ENCODE measurements at places on chromosomes 2 and 18.

DNA sequence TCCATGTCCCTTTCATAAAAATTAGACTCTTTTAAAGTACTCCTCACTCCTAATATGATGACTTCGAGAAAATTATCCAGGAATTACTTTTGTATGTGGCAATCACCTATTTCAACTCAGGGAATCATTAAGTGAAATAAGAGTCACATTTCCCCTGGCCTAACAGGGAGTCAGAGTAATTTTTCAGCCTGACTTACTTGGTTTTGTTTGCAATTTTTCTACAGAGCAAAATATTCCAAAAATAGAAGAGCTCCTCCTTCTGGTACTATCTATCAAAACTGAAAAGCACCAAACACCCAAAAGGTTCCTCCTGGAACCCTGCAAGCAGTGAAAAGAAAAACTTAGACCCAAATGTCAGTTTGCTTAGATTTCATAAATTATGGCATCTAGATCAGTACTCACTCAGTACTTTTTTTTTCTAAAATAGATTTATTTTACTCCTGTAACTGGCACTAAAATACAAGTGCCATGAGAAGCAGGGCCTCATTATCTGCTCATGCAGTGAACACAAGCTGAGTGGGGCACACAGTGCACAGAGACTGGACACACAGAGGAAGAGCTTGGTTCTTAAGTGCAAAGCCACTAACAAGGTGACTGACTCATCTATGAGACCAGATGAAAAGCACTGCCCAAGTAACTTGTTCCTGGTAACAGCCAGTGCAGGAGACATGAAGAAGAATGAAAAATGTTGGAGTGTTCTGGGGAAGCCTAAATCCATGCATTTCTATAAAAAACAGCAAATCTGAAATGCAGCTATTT lies 28.7 kb downstream of the ACAA2 start:
- DNase-seq = no peak

- DNase-seq = no peak
Measured at GRCh38 chr2:130964931-130965330, 128.2 kb downstream of the ARHGEF4 start.

DNA sequence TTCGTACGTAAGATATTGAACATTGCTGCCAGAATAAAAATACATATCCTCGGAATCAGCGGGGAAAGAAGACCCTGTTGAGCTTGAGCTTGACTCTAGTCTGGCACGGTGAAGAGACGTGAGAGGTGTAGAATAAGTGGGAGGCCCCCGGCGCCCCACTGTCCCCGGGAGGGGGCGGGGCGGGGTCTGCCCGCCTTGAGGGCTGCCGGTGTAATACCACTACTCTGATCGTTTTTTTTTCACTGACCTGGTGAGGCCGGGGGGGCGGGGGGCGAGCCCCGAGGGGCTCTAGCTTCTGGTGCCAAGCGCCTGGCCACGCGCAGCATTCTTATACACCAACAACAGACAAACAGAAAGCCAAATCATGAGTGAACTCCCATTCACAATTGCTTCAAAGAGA lies 324.0 kb upstream of the REG3G start:
- no peak for DNase-seq

GRCh38 chr2:170264865-170265264 lies 86.9 kb downstream of the MYO3B start:
- DNase-seq = no peak

DNA sequence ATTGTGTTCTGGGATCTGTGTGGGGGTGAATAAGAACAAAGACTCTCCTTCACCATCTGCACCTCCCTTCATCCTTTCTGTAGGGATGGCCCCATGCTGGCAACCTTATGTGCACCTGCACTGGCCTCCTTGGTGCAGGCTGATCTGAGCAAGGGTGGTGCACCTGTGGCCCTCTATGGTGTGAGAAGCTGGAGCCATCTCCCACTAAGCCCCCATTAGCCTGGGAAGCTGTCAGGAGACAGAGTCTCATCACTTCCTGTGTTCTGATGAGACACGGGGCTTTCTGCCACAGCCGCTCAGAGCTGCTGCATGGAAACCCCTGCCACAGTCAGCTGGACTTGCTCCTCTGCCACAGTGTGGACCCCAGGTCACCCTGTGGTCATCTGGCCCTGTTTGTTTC lies 565.3 kb upstream of the SALL3 start:
- no peak for DNase-seq

GRCh38 chr18:41879256-41879655 lies 75.8 kb upstream of the PIK3C3 start:
- no peak for DNase-seq

GRCh38 chr18:8969639-8970390 lies 132.7 kb upstream of the NDUFV2 start:
- no peak for DNase-seq

GRCh38 chr2:43774617-43775016 lies 778 bp downstream of the DYNC2LI1 start:
- DNase-seq = no peak

GRCh38 chr2:9278439-9278838 lies 71.8 kb downstream of the ASAP2 start:
- DNase-seq = no peak

- DNase-seq = peak; percentile 49
Measured at GRCh38 chr2:185433824-185434223, 304.8 kb upstream of the FSIP2 start.

DNA sequence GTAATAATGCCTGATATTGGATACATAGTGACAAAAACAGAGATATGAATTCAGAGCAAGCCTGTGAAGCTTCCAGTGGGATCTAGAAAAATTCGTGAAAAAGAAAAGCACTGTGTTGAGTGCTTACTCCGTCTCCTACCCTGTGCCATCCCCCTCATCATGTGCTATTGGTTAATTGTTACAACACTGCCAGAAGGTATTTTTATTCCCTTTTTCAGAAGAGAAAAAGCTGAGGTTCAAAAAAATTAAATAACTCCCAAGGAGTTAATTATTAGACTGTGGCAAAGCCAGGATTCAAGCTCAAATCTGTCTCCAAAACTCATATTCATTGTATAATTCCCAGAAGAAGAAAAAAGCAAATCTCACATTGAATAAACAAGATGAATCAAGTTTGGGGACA lies 735.5 kb upstream of the ACVR2A start:
- DNase-seq = no peak

DNA sequence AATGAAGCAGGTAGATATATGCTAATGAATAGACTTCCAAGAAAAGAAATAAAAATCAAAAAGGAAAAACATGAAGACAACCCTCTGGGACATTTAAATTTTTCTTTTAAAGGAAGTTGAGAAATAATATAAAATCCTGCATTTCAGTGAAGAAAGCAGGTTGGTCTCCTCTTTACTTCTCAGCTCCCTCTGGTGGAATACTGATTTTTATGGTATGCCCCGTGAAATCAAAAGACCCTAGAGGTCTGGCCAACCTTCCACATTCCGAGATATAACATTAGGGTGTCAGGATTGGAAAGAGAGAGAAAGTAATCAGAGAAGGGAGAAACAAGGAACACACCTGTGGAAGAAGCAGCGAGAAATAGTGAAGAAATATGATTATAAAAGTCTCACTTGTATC lies 72.7 kb downstream of the DNER start:
- DNase-seq = no peak

DNA sequence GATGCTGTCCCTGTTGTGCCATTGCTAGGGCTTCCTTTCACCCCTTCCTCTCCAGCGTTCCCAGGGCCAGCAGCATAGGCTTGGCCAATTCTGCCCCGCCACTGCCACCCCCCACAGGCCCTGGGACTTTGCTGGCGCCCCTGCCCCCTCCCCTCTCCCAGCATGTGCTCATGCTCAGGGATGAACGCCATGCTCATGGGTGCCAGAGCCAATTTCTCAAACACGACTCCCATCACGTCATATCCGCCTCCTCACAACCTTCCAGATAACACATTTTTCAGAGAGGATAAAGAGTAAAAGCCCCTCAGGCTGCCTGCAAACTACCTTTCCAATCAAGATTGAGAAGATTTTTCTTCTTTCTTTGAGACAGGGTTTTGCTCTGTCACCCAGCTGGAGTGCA lies 48.6 kb downstream of the DNMT3A start:
- no peak for DNase-seq

- DNase-seq = peak; percentile 56
Measured at GRCh38 chr2:181953881-181954537, 31.6 kb upstream of the PPP1R1C start.

DNA sequence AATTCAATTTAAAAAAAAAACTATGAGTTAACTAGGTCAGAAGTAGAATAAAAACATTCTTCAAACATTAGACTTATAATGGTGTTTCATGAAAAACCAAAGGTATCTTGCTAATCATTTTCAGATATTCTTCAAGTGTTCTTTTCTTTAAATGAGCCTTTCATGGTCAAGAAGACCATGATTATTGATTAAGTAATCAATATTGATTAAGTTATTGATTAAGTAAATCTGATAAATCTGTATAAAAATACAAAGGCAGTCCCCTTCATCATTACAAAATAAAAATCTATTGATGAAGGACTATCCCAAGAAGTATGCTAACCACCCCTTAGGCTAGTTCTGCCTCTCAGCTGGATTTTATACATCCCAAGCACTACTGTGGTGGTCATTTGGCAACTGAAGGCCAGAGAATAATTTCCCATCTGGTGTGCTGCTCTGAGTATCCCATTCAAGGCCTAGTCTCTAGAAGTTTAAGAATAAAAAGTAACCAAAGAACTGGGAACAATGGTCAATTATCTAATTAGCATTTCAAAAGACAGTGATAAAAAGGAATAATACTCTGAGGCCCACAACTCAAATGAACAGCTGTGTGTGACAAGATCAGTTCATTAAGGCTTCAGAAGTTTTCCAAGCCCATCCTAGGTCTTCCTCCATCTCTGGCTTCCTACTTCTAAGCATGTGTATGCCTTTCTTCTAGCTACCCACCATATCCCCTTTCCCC lies 63.5 kb downstream of the TCF4 start:
- no peak for DNase-seq

GRCh38 chr2:137192366-137193310 lies 427.3 kb downstream of the THSD7B start:
- peak; percentile 94 for DNase-seq

- DNase-seq = no peak
Measured at GRCh38 chr2:1233281-1233680, 180.0 kb upstream of the TPO start.

GRCh38 chr2:14565666-14566065 lies 66.9 kb upstream of the LRATD1 start:
- no peak for DNase-seq

DNA sequence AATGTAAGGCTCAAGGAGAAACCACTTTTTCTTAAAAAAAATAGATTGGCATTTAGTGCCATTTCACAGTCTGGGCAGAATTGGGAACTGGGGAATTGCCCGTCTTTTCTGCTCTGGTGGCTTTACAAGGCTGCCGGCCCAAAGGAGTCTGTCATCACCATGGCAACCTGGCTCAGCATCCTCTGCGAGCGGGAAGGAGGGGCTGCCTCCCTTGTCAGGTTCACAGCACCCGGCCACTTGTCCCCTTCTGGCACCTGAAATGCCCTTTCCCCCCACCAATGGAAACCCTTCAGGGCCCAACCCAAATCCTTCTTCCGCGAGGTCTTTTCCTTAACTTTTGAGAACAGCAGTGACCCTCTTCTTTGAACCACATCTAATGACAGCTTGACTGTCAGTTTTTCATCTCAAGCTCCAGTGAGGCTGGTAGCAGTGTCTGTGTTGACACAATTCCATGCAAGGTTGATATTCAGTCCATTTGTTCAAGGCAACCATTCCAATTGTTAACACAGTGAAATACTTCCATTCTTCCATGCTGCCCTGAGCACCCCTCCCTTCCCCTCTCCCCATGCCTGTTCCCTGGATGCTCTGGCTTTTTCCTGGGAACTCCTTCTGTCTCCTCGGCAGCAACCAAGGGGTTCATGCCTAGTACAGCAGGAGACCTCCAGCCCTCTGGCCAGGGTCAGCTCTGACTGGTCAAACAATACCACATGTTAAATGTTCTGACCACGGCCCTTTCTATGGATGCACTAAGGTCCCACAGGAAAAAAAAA lies 79.6 kb downstream of the DNER start:
- DNase-seq = no peak

GRCh38 chr2:165872101-165872791 lies 78.2 kb upstream of the GALNT3 start:
- DNase-seq = no peak

DNA sequence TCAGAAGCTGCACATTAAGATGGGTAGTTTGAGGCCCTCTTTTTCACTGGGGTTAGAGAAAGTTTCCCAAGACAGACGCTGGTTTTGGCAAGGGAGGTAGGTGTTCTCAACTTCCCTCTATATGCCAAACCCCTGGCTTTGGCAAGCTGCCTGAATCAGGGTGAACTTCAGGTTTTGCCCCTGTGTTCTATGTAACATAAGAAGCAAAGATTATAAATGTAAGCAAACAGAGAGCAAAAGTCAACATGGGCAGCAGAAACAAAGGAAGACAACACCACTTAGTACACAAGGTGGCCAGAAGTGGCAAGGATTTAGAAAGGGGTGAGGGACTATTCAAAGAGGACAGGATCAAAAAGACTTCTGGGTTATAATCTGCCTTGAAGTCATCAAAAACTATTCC lies 70.5 kb upstream of the TFCP2L1 start:
- no peak for DNase-seq

- no peak for DNase-seq
Measured at GRCh38 chr2:58727981-58728656, 487.0 kb upstream of the FANCL start.

DNA sequence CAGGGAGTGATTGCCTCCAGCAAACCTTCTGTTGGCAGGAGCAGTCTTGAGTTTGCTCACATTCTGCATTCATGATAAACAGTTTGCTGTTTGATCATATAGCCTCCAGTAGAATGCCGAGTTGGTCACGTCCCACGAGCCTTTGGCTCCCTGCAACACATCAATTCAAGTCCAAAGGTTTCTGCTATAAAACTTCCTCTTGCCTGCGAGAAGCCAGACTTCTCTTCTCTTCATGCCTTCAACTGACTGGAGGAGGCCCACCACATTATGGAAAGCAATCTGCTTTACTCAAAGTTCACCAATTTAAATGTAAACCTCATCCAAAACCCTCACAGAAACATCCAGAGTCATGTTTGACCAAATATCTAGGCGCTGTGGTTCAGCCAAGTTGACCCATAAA lies 40.8 kb downstream of the CXCR4 start:
- DNase-seq = no peak

DNA sequence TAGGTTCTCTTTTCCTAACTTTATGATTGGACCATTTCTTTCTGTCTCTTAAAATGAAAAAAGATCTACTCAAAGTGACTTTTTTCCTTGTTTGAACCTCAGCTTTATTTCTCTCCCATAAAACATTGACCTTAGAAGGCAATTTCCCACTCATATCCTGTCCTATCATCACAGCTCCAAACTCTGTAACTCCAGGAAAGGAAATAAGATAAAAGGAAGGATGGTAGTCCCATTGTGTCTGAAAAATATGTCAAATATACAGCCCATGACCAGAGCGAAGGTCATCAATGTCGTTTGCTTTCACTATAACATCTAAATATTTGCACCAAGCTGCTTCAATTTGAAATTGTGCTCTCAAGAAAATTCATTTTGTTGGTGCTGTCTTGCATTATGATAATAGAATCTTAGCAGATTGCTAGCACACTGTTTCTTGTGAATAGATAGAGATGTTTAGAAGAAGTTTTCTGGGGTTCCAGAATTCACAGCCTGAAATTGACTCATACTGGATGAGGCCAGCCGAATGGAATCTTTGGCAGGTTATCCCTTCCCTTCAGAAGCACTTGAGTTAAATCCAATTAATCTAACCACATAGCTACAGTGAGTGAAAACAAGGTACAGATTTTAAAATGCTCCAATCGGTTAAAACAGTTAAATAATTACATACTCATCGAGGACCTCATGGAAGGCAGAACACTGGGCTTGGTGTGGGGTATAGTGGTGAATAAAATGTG lies 95.1 kb downstream of the CRIM1 start:
- DNase-seq = no peak

All from HS-27A (cell line).